BJ (cell line): ENCODE measurements at places on chromosomes 12 and 14. TPM values are rescaled to one million over a fixed set of nuclear protein-coding genes. Genes with fewer than 3 reads are reported as not detected.

DNA sequence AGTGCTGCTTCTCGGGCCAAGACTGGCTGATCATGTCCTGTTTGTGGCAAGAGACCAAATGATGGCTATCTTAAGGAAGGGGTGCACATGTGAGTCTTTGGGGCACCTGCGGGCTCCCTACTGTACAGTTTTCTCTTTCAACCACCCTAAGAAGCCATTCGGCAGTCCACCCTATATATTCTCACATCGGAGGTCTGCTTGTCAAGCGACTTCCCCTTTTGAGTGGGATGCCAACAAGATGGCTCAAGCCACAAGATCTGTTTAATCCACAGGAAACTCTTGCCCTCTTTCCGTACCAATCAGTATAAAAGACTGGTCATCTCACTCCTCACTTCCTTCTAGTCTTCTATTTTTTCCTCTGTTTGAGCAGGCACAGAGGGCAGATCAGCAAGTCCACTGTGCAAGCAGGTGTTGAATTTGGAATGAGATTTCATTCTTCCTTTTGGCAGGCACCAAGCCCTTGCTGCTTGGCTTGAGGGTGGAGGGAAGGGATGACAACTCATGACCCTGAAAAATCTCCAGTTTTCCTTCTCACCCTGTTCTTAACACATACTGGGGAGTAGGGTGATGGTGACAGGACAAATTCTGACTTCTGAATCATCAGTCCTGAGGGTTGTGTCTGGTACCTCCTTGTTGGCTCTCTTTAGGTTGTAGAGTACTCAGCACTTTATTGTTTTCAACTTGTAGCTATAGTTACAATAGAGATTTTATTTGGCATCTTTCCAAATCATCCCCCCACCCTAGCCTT, 17.6 kb downstream of the LACRT start:
- no peak for DNase-seq

The VWF gene
- polyA plus RNA-seq, result 0.06 and 0.07 TPM in 2 replicates

GRCh38 chr12:65728455-65728847, 95.8 kb upstream of the HMGA2 start:
- no peak for DNase-seq

The CD163 gene
- not detected in 2 replicates for polyA plus RNA-seq

The PPP1R36 gene
- polyA plus RNA-seq, result 0.65 and 0.67 TPM in 2 replicates

DNA sequence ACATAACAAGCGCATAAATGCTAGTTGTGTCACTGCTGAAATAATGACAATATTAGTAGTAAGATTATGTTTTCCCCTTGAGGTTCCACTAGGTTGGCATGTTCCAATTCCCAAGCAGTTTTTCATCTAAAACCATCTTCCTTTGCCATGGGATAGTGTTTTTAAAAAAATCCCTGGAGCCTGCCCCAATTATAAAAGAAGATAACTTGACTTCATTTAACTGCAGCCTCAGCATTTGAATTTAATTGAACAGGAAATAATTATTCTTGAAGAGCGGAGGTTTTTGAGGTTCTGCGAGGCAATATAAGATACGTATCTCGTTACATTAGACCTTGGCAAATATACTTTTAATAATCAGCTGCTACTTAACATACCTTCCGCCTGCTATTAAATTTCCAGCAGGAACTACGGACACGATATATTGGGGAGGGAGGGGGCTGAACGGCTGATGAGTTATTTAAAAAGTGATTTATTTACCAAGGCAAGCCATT, 65.2 kb upstream of the HSPB8 start:
- no peak for DNase-seq
